Lung (tissue), 17 donors: ENCODE measurements at places on chromosomes 11 and 22.

DNA sequence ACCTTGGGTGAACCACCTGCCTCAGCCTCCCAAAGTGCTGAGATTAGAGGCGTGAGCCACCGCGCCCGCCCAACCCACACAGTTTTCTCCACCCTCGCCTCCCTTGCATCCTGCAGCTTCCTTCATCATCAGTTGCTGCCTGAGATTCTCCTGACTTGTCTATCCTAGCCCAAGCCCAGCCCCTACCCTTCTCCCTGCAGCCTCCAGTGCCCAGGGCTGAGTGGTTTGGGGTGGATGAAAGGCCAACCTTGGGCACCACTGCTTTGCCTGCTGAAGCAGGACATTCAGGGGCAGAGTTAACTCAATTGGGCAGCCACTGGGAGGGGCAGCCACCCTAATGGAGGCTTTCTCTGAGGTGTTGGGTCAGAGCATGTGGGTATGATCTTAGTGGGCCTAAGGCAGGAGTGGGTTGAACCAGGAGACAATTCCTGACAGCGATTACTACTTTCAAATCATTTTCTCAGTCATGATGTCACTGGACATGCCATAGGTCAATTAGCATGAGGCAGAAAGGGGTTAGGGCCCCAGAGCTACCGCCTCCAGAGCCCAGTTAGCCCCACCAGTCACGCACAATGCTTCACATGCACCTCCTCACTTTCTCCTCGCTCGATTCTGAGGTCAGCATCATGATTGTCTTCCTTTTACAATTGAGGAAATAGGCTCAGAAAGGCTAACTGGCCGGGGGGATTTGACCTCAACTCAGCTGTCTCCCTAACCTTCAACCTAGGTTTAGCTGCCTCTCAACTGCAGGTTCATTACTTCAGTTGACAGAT is 1.0 kb upstream of the FKBP2 start:
- DNase-seq, result peak; percentile 22

DNA sequence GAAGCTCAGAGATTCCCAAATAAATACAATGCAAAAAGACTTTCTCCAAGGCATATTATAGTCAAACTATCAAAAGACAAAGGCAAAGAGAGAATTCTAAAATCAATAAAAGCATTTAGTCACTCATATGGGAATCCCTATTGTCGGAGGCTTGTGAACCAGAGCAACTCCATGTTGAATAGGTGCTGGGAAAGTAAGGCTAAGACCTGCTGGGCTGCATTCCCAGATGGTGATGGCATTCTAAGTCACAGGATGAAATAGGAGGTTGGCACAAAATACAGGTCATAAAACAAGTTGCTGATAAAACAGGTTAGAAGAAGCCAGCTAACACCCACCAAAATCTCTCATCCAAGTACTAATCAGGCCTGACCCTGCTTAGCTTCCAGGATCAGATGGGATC is 84.5 kb downstream of the JRKL start:
- DNase-seq, result no peak

DNA sequence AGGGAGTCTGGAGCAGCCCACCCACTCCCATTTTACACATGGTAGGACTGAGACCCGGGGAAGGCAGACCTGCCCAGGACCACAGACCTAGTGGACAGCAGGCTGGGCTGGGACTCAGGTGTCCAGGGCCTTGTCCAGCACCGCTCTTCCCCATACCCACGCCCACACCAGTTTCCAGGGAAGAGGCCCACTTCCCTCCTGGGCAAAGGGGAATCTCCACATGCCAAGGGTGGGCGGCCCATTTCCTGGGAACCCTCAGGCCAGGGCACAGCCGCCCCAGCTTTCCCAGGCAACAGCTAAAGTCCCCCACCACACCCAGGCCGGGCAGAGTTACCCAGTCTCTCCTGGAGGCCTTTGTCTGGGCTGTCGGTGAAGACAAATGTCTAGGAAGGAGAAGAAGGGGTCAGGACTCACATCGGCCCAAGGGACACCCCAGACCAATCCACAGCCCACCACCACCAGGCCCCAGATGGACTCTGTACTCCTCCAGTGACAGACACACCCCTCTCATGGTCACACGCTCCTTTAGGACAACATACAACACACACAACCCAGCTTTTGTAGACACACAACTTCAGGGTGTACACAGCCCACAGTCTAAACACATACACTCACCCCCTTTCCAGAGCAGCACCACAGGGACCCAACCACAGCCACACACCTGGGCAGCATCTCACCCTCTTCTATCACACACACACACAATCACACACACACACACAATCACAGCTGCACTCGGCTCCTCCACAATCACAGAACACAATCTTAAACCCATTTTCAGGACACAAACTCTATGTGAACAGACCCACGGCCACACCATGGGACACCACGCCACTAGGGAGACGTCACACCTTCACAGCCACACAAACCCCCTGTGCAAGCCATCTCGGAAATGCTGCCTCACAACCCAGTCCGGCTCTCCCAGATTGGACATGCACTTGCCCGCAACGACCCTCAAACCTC is 5.5 kb downstream of the MFNG start:
- DNase-seq, result no peak

GRCh38 chr11:70854201-70854600 is 398.2 kb downstream of the SHANK2 start:
- no peak for DNase-seq

DNA sequence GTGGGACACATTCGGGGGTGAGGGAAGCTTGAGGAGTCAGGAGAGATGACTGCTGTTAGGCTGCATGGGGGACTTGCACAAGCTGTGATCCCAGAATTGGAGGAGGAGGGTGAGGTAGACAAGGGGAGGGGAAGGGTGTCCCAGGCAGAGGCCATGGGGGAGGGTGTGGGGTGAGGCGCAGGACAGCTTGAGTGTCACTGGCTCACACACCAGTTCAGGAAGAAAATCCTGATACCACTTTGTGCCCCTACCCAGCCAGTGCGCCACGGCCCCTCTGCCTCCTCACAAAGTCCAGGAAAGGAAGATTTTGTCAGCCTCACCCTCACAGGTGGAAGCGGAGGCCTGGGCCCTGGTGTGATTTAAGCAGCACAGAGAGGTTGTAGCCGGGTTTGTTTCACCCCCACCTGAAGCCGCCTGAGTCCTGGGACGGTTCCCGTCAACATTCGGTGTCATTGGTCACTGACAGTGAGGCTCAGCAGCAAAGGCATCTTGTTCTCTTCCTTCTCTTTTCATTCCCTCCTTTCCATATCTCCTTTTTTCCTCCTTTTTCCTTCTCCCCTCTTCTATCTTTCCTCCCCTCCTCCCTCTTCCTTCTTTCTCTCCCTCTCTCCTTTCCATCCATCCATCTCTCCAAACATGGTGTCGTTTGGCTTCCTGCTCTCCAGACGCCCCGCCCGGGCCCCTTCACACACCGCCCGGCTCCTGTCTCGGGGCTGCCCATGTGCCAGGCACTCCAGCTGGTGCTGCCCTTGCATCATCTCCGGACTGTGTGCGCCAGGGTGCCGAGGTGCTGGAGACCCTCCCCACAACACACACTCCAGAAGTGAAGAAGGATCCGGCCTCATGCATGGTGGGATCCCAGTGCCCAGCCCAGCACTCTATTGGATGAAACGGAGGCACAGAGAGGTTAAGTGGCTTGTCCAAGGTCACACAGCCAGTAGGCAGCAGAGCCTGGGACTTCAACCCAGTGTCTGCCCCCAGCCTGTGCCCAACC is 89.3 kb downstream of the MPPED1 start:
- DNase-seq, result no peak

DNA sequence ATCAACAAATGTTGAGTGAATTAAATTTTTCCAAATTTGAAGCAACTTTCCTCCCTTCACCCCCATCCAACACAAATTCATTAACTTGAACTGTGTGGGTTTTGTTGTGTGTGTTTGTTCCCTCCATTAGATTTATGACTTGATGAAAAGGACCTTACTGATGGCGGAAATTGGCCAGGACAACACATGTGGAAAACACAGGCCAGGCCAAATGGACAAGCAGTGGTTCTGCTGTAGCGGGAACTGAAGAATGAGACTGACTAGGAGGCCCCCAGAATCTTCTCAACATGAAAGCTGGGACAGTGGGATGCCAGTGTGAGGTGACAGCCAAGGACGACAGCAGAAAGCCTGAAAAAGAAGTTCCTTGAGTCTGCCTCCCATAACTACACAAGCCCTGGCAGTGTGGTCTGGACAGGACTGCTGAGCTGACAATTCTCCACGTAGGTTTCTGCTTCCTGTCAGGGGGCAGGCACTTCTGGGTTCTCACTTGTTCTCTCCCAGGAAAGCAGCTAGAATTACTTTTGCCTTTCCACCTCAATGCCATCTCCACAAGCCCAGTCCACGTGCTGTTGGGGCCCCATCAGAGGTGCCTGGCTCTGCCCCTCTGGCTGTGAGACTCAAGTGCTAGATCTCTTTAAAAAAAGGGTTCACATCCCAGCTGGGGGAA is 94.3 kb downstream of the ETS1 start:
- no peak for DNase-seq

- peak; percentile 76 for DNase-seq
Measured at GRCh38 chr22:37427135-37427710, at the start of gene ELFN2. Gene ELFN2, minus strand, starts transcription at chr22:37427479. Its CDS starts 51,945 bp downstream, at chr22:37375534.

DNA sequence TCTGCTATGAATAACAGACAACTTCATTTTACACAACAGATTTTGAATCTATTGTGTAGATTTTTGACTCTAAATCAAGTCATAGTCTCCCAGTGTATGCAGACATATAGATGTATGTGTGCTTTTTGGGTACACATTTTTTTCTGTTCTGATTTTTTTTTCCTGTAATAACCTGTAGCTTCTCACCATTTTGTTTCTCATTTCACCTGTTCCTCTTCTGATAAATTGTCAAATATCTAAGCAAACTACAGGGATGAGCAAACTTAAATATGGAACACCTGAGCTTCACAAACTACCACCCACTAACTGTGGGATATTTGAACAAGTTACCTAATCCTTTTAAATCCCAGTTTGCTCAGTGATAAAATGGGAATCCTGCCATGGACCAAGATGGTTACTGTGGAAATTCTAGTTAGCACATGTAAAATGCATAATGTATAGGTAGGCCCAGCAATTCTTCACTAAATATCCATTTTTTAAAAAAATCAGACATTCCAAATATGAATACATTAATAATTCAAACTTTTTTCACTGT is 15.7 kb downstream of the LGR4 start:
- no peak for DNase-seq

GRCh38 chr11:15192005-15192556 is 77.4 kb downstream of the INSC start:
- no peak for DNase-seq

GRCh38 chr11:8225589-8226036 is 38.1 kb downstream of the LMO1 start:
- DNase-seq, result peak; percentile 84

DNA sequence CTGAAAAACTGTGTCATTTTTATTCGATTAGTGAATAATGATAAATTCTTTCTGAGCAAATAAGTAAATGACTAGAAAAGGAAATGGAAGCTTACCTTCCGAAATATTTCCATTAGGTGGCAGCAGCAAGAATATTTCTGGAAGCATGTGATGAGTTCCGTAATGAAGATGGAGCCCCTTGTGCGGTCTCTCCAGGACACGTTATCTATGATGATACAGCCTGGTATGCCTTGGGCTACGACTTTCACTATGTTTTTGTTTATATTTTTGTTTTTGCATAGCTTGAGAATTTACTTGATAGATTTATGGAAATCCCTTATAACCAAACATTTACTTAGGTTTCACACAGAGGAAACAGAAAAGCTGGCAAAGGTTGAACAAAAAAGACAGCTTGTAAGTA is 25.7 kb downstream of the CASP5 start:
- DNase-seq, result no peak

DNA sequence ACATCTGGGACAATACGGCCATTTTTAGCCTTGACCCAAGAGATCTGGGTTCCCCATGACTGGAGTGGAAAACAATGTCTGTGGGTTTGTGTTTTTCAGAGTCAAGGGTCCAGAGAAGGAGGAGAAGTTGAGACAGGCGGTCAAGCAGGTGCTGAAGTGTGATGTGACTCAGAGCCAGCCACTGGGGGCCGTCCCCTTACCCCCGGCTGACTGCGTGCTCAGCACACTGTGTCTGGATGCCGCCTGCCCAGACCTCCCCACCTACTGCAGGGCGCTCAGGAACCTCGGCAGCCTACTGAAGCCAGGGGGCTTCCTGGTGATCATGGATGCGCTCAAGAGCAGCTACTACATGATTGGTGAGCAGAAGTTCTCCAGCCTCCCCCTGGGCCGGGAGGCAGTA is 15.7 kb downstream of the NNMT start:
- no peak for DNase-seq

DNA sequence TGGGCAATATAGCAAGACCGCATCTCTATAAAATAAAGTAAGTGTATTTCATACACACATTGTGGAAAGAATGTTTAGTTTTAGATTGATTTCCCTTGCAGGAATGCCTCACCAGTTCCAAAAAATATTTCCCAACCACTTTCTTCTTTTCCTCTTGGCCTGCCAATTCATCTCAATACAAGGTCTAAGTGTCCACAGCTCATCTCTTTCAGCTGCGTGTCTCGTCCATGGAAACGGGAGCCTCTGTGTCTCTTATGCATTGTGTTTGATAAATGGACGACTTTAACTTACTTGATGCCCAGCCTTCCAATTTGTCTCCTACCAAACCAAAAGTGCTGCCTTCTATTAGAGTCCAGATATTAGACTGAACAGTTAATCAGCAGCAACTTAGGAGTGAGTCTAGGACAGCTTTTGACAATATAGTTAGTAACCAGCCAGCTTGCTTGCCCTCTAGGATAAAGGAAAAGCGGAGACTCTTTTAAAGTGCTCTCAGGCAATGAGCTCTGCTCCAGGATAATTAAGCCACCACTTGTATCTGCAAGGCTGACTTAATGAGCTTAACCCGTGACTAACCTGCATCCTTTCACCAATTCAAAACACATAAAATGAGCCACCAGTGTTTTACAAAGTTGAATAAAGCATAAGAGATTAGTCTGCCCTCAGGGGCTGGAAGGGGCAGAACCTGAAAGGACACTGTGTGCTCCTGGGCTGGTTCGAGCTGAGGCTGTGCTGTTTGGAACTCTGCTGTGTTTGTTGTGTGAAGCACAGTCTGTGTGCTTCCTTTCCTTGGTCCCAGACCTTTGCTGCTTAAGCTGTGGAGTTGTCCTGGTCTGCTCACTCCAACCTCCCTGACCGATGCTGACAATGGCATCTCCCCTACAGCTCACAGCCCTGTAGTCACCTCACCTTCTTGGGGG is 27.5 kb downstream of the FBXO7 start:
- DNase-seq, result peak; percentile 66

- DNase-seq, result no peak
Measured at GRCh38 chr11:119529936-119530335, 107.0 kb upstream of the THY1 start.

DNA sequence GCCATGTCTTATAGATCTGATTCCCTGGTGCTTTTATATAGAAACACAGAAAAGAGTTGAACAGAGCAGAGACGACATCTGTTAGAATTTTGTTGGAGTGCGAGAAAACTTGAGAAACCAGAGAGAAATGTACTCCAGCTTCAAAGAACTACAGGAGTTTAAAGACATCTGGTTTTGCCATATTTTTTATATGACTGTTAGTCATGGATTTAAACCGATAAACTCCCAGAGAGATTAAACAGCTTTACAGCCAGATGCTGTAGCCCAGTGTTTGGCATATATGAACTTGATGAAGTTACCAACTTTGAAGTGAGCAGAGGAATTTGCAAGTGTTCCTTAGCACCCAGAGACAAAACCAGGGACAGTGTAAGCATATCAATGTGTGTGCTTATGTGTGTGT is 1083.1 kb downstream of the LRRC4C start:
- no peak for DNase-seq

GRCh38 chr11:32072872-32073643 is 17.8 kb upstream of the RCN1 start:
- DNase-seq, result no peak

- no peak for DNase-seq
Measured at GRCh38 chr11:266676-267439, 11.3 kb upstream of the NLRP6 start.

GRCh38 chr22:36510384-36510783 is 3.5 kb upstream of the FOXRED2 start:
- no peak for DNase-seq

GRCh38 chr11:29957431-29957830 is 59.4 kb downstream of the KCNA4 start:
- no peak for DNase-seq
